ENCODE measurements at places on chromosomes 3 and 15. TPM values are rescaled to one million over a fixed set of nuclear protein-coding genes. Genes with fewer than 3 reads are reported as not detected.

DUOXA2 gene
- total RNA-seq: not detected

PIERCE2 gene
- total RNA-seq: 1.5 TPM

PARL gene
- total RNA-seq: 38.8 TPM

FAM81A gene
- 0.20 TPM for total RNA-seq

GOLGA6D gene
- not detected for total RNA-seq

IGDCC3 gene
- not detected for total RNA-seq

DZIP1L gene
- total RNA-seq: 4.9 TPM

RTP3 gene
- total RNA-seq: not detected

NR1I2 gene
- total RNA-seq: 0.05 TPM

CFAP44 gene
- 0.53 TPM for total RNA-seq

RETNLB gene
- not detected for total RNA-seq

MKRN2OS gene
- not detected for total RNA-seq

GABRA5 gene
- not detected for total RNA-seq

DENND6A gene
- 15.5 TPM for total RNA-seq

CIDEC gene
- not detected for total RNA-seq

CCDC54 gene
- total RNA-seq: not detected

CATSPER2 gene
- 0.33 TPM for total RNA-seq

MED12L gene
- 0.07 TPM for total RNA-seq

RTP1 gene
- not detected for total RNA-seq

TMEM108 gene
- total RNA-seq: 0.67 TPM

CACNA2D2 gene
- total RNA-seq: not detected

ADGRG7 gene
- not detected for total RNA-seq

ITPKA gene
- total RNA-seq: 0.44 TPM

C2CD4B gene
- total RNA-seq: 33.0 TPM

SLC28A1 gene
- not detected for total RNA-seq

SEMA3F gene
- 166 TPM for total RNA-seq

CILP gene
- not detected for total RNA-seq

TYRO3 gene
- 5.4 TPM for total RNA-seq

SUMF1 gene
- total RNA-seq: 45.8 TPM

TLR9 gene
- total RNA-seq: not detected

TMEM40 gene
- total RNA-seq: not detected

USP50 gene
- total RNA-seq: not detected

TM4SF18 gene
- 346 TPM for total RNA-seq

ST8SIA2 gene
- not detected for total RNA-seq

SLC6A20 gene
- total RNA-seq: not detected

UROC1 gene
- total RNA-seq: not detected

SLC35A5 gene
- 33.6 TPM for total RNA-seq

PRR23B gene
- total RNA-seq: not detected

C15orf62 gene
- total RNA-seq: 0.13 TPM

SEMA3G gene
- 3.5 TPM for total RNA-seq

ALDH1A3 gene
- total RNA-seq: 39.8 TPM

MRAS gene
- 3.5 TPM for total RNA-seq

ALDH1A2 gene
- 2.3 TPM for total RNA-seq

SLC9C1 gene
- not detected for total RNA-seq

SYNPR gene
- not detected for total RNA-seq

FBXO40 gene
- not detected for total RNA-seq
